ENCODE measurements at places on chromosomes 6 and 20.

DNA sequence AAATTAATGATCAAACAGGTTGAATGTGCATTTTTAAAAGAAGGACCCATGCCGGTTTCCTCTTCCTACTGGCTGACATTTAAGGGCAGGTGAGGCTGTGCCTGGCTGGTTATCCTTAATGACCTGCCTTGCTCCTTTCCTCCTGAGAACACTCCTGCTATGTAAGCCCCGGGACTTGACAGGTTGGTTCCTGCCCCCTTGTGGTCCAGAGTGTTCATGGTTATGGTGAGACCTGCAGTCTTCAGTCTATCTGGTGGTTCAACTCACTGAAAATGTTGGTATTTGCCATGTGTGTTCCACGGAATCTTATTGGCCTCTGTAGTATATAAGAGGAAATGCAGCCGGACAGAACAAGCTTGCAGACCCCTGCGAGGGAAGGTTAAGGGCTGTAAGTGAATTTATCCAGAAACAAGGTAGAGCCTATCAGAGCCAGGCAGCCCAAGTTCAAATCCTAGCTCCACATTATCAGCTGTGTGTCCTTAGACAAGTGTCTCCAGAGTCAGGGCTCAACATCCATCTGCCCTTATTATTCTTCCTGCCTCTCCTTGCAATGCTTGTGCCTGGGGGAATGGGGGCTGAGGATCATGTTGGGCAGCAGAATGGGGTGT, 5.2 kb upstream of the BPIFA3 start:
- no peak overlapping the region for H3K4me3 ChIP-seq
- H3K4me1 ChIP-seq, result no peaks in the 10 kb centered on the region
- no peak for DNase-seq
- no peaks in the 10 kb centered on the region for H3K36me3 ChIP-seq
- no peak overlapping the region for H3K27ac ChIP-seq
- no peaks in the 10 kb centered on the region for H3K27me3 ChIP-seq

DNA sequence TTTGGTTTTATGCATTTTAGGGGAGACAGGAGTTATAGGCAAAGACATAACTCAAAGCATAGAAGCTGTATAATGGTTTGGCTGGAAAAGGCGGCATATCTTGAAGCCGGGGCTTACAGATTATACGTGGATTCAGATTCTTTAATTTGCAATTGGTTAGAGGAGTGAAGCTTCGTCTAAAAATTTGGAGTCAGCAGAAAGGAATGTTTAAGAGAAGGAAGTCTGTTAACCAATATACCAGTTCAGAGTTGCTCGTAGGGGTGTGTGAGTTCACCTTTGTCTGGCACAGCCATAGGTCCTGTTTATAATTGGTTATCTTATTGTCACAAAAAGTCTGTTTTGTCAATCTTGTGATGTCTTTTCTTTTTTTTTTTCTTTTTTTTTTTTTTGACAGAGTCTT, 8.9 kb downstream of the ARHGAP40 start:
- no peaks in the 10 kb centered on the region for H3K4me1 ChIP-seq
- no peak overlapping the region for H3K4me3 ChIP-seq
- no peaks in the 10 kb centered on the region for H3K27me3 ChIP-seq
- DNase-seq, result no peak
- no peaks in the 10 kb centered on the region for H3K36me3 ChIP-seq

GRCh38 chr20:56465997-56466396, 2.4 kb upstream of the RTF2 start:
- no peaks in the 10 kb centered on the region for H3K36me3 ChIP-seq
- no peaks in the 10 kb centered on the region for H3K27me3 ChIP-seq
- no peak overlapping the region for H3K27ac ChIP-seq
- H3K4me1 ChIP-seq, result peaks cover 32% of the 10 kb centered on the region

DNA sequence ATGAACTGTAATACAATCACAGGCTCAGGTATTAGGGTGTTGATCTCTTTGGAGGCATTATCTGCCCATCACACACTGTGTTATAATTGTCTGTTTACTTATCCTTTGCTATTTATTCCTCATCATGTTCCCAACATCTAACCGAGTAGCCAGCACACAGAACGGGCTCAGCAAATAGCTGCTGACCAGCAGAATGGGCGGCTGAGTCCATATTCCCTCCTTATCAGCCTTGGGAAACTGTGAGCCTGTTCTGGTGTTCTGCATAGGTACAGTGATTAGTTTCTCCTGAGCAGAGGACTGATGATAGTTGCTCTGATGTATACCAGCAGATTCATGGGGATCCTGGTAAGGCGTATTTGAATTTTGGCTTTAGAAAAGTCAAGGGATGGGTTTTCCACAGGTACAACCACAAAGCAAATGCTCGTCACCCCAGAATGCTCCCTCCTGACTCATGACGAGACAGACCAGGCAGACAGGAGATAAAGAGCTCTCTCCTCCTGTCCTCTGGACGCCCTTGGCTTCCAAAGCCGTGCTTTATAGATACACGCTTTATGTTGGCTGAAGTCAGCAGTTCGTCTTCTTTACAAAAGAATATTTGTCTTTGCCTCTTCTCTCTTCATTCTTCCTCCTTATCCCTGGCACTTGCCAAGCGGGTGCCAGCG, 166.7 kb downstream of the TTLL2 start:
- no peaks in the 10 kb centered on the region for H3K27me3 ChIP-seq
- H3K27ac ChIP-seq, result no peak overlapping the region
- no peaks in the 10 kb centered on the region for H3K36me3 ChIP-seq
- no peak overlapping the region for H3K4me3 ChIP-seq
- no peaks in the 10 kb centered on the region for H3K4me1 ChIP-seq

DNA sequence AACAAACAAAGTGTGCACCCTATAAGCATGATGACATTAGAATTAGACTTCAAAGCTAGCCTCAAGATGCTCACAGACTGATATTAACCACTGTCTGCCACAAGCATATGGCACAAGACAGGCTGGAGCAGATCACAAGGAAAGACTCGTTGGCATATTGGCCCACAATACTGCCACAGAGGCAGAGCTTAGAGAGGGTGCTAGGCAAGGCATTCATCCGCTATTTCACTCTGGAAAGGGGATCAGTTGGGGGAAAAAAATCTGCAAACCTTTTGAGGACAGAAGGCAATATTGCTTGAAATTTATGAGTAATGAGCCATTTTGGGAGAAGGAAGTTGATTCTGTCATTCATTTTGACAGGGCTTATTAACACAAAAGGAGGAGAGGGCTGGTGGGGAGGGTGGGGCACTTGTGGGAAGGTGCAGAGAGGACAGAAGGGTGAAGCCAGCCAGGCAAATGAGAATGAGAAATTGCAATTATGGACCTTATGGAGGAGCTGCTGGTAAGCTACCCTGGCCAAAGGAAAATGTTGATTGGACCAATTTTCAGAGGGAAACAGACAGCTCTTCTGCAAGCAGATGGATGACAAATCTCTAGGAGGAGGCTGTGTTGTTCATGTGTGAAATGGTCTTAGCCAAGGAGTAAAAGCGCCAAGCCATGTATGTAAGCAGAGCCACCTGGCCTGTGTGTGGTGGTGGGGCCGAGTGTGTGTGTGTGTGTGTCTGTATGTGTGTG, 187.7 kb downstream of the GMPR start:
- H3K4me3 ChIP-seq, result no peak overlapping the region
- DNase-seq, result no peak
- peaks cover 16% of the 10 kb centered on the region for H3K4me1 ChIP-seq

- no peak for DNase-seq
- H3K27ac ChIP-seq, result no peak overlapping the region
- no peaks in the 10 kb centered on the region for H3K36me3 ChIP-seq
Measured at GRCh38 chr6:71139249-71139648, 149.4 kb upstream of the OGFRL1 start.

GRCh38 chr6:34723203-34723602, 26.6 kb upstream of the ILRUN start:
- no peak overlapping the region for H3K4me3 ChIP-seq
- no peaks in the 10 kb centered on the region for H3K4me1 ChIP-seq
- H3K27ac ChIP-seq, result no peak overlapping the region
- no peak for DNase-seq
- no peaks in the 10 kb centered on the region for H3K27me3 ChIP-seq

DNA sequence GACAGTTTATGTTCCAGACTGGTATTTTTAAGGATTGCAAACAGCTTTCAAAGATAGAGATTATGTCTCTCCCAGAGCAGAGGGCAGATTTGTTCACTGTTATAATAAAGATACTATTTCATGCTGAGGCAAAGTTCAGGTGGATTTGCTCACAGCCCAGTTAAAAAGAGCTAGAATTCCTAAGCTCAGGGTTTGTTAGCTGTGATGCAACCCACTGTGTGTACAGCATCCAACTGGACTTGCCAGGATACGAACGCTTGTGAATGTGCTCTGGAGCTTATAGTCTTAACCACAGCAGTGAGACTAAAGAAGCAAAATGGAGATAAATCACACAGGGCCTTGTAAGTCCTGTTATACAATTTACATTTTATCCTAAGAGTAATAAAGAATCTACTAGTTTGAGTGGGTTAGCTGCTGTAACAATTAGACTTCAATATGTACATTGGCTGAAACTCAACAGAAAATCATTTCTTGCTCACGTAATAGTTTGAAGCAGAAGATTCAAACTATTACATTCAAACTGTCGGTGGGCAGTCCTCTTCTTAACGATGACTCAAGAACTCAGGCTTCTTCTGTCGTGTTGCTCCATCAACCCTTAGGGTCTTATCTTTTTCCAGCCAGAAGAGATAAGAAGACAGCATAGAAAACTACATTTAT, 204.0 kb upstream of the PLN start:
- no peak for DNase-seq
- H3K27ac ChIP-seq, result no peak overlapping the region
- H3K36me3 ChIP-seq, result no peaks in the 10 kb centered on the region
- H3K27me3 ChIP-seq, result no peaks in the 10 kb centered on the region

GRCh38 chr6:70221715-70222438, 81.0 kb downstream of the COL9A1 start:
- no peak overlapping the region for H3K27ac ChIP-seq
- peaks cover 5% of the 10 kb centered on the region for H3K4me1 ChIP-seq
- H3K36me3 ChIP-seq, result no peaks in the 10 kb centered on the region
- no peak for DNase-seq
- no peak overlapping the region for H3K4me3 ChIP-seq

DNA sequence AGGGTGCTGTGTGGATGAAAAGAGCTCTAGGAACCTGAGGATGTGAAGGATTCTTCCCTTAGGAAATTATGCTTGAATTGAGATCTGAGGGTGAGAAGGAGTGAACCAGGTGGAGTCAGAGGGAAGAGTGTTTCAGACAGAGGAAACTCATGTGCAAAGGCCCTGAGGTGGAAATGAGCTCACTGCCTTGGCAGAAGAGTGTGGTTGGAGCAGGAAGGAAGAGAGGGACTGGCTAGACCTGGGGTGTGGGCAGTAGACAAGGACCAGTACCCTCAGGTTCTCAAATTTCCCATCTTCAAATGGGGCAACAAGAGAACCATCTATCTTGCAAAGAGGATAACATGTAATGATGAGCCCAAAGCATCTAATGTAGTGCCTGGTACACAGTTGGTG, 24.0 kb upstream of the GTSF1L start:
- no peaks in the 10 kb centered on the region for H3K27me3 ChIP-seq
- H3K4me1 ChIP-seq, result no peaks in the 10 kb centered on the region
- no peak overlapping the region for H3K27ac ChIP-seq
- no peak overlapping the region for H3K4me3 ChIP-seq
- no peaks in the 10 kb centered on the region for H3K36me3 ChIP-seq
- no peak for DNase-seq

DNA sequence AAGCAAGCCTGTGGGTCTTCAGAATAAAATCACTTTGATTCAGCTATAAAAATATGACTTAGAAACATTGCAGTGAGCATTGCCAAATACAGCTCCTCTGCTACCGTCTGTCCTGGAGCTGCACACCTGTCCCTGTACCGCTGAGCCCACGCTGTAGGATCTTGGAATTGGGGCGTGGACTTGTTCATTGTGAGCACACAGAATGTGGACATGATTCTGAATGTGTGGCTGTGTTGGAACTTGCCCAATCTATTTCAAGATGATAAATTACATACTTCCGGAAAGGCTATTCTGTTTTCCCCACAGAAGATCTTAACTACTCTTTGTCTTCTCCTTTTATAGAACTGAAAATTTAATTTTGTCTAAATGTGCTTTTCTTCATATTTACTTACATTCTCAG, 107.3 kb downstream of the UST start:
- H3K4me1 ChIP-seq, result peaks cover 25% of the 10 kb centered on the region
- H3K36me3 ChIP-seq, result no peaks in the 10 kb centered on the region
- no peak overlapping the region for H3K4me3 ChIP-seq
